HT1080 (cell line): ENCODE measurements at places on chromosomes 12 and 14.
A peak's percentile ranks its signal among the peaks of the same experiment; 100 is the strongest.

- no peak for DNase-seq
Observed at GRCh38 chr14:86012461-86012860, 482.5 kb downstream of the FLRT2 start.

DNA sequence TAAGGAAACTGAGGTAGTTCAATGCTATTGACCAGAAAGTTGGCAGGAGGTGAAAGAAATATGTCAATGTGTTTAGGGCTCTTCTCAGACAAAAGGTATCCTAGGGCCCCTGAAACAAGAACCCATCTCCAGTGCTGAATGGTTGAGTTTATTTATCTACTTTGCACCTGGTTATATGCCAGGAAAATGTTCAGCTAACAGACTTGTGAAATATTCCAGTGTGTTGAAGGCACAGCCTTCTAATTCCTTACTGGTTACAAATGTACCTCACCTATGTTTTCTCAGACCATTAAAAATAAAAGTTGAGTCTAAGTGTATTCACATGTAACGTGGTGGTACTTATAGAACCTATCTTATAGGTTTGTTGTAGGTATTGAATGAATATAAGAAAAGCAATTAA, 511.7 kb upstream of the SEL1L start:
- no peak for DNase-seq

- no peak for DNase-seq
Observed at GRCh38 chr14:55075628-55076175, 24.3 kb downstream of the MAPK1IP1L start.

- DNase-seq, result peak; percentile 31
Observed at GRCh38 chr12:107610021-107610859, 75.4 kb upstream of the PWP1 start.

DNA sequence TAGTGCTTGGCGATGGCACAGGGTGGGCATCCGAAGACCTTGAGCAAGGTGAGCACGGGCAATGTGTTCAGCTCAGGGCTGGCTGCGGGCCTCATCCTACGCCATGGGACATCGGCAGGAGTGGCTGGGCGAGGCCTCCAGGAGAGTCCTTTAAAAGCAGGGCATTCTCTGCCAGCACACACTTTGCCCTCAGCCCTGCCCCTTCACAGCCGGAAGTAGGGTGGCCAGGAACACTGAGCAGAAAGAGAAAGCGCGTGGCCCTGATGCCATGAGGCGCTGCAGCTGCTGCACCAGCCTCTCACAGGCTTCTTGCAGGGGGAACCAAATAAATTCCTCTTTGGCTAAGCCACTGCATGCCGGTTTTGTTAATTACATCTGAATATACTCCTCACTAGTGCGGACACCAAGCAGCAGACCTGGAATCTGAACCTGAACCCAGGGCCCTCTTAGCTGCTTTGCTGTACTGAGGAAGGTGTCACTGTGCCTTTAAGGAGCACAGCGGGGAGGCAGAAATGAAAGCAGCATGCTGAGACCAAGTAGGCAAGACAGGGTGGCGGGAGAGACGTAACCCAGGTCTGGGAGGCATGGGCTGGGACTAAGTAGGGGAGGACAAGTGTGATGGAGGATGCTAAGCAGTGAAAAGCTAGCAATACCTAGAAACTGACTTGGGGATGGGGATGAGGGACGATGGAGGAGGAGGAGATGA, 155.2 kb downstream of the TTC7B start:
- no peak for DNase-seq

GRCh38 chr12:124626971-124627411, 59.6 kb upstream of the NCOR2 start:
- DNase-seq, result no peak
